ENCODE measurements at places on chromosomes 11 and 22.
A peak's percentile ranks its signal among the peaks of the same experiment; 100 is the strongest.

DNA sequence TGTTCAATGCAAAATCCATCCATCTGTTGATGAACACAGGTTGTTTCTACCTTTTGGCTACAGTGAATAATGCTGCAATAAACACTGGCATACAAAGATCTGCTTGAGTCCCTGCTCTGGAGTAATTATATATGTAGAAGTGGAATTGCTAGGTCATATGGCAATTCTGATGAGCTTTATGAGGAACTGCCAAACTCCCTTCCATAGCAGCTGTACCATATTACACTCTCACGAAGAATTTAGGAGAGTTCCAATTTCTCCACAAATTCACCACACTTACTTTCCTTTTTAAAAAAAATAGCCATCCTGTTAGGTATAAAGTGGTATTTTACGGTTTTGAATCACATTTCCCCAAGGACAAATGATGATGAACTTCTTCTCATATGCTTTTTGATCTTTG, 62.2 kb downstream of the RSF1 start:
- no peak for DNase-seq

DNA sequence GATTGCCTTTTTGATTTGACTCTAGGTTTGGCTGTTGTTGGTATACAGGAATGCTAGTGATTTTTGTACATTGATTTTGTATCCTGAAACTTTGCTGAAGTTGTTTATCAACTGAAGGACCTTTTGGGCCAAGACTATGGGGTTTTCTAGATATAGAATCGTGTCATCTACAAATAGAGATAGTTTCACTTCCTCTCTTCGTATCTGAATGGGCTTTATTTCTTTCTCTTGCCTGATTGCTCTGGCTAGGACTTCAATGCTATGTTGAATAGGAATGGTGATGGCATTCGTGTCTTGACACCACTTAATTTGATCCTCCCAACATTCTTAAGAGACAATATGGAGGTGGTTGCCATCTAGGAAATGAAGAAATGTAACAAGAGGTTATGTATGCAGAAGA, 388.1 kb upstream of the API5 start:
- DNase-seq, result no peak

DNA sequence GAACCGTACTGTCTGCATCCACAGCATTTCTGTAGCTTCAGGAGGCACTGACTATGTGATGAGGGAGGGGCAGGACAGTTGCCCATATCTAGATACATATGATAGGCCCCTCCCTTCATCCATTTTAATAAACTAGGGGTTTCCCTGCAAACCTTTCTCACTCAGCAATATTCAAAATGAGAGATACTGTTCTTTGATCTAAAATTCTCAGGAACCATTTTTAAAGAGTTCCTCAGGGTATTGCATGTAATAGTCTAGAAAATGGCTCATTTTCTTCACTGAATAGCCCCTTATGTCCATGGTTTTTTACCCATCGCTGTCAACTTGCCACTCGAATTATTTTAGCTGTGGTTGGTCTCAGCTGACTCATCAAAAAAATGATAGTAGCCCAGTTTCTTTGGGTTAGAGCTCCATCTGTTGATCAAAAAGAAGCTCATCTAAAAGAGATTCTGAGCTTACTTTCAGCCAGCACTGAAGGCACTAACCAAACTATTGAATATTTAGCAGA, 37.0 kb upstream of the DNAJB7 start:
- DNase-seq, result no peak

DNA sequence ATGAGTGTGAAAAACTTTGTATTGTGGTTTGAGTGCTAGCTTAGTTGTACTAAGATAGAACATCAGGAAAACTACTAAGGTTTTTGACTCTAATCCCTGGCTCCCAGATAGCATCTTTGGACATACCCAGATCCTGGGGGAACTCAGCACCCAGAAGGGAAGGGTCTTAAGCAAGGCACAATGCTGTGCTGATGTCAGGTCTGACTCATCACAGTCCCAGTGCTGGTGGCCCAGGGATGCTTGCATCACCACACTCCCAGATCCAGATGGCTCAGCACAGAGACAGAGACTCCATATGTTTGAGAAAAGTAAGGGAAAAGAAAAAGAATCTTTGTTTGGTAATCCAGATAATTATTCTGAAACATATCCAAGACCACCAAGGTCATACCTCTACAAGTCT, 18.3 kb upstream of the OR56A3 start:
- no peak for DNase-seq

- DNase-seq, result peak; percentile 88
Observed at GRCh38 chr11:68271781-68272608, at the start of gene C11orf24. Gene C11orf24, minus strand, starts transcription at chr11:68271973. Its CDS starts 8,206 bp downstream, at chr11:68263767.

DNA sequence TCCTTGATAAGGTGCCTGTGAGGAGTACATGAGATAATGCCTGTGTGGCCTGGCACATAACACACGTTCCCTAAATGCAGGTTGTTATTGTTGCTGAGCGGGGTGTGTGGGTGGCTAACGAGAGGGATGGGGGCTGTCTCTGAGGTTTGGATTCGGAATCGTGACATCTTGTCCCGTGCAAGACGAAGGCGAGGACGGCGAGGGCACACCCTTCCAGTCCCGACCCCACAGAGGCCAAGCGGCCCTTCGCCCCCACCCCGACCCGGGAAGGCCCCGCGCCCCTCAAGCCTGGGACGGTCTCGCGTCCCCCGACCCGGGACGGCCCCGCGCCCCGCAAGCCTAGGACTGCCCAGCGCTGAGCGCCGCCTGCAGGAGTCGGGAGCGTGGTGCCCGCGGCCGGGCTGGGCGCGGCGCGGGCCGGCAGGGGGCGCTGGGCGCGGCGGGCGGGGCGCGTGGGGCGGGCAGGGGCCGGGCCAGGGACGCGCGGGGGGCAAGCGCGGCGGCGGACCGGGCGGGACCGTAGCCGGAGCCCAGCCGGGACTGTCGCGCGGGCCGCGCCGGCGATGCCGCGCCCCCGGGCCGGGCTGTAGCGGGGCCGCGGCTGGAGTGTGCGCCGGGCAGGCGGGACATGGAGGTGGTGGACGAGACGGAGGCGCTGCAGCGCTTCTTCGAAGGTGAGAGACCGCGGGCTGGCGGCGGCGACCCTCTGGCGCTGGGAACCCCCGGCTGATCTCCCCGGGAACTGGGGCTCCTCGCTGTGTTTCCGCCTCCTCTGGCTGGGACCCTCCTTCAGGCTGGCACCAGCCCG, at the start of gene MYRF:
MYRF (plus strand) TSS at position 520 of the 808 bp plus-strand sequence; CDS start at position 629, 109 bp downstream.
- peak; percentile 31 for DNase-seq

DNA sequence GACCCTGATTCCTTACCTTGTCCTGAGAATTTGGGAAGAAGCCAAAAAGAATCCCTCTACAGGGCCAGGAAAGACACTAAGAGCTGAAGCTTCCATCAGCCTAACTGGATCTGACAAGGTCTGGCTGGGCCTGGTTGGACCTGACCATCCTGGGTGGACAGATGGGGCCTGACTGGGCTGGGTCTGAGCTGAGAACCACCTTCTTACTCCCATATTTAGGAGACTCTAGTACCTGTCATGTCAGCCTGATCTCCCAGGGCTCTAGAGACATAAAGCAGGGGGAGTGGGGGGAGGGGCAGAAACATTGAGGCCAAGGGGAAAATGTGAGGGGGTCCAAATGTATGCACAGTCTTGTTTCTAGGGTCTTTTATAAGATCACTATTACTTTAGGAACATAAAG, 129.9 kb downstream of the BUD13 start:
- DNase-seq, result no peak

- DNase-seq, result no peak
Observed at GRCh38 chr11:117442869-117443239, 115.2 kb downstream of the CEP164 start.

- DNase-seq, result no peak
Observed at GRCh38 chr11:120801801-120802689, 221.9 kb upstream of the TBCEL start.

DNA sequence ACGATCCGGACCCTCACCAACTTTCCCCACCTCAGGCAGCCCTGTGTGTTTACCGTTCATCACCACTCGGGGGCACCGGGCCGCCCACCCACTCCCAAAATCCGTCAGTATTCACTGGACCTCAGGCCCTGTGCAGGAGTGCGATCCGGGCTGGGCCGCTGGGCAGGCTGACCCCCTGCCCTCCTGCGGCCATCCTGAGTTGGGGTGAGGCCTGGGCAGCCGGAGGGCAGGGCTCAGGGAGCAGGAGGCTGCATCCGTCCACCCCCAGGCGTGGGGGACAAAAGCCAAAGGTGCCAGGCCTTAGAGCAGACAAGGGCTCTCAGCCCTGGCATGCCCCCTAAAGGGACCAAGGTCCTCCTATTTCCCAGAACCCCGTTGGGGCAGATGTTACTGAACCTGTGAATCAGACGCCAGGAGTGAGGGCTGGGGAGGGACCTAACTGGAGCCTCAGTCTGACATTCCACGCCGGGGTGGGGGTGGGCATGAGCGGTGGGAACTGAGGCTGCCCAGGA, 16.8 kb upstream of the TMEM191C start:
- DNase-seq, result peak; percentile 3

GRCh38 chr11:62705413-62705812, 1.8 kb downstream of the BSCL2 start:
- DNase-seq, result no peak

- no peak for DNase-seq
Observed at GRCh38 chr11:81359476-81359875, 1374.2 kb downstream of the FAM181B start.

DNA sequence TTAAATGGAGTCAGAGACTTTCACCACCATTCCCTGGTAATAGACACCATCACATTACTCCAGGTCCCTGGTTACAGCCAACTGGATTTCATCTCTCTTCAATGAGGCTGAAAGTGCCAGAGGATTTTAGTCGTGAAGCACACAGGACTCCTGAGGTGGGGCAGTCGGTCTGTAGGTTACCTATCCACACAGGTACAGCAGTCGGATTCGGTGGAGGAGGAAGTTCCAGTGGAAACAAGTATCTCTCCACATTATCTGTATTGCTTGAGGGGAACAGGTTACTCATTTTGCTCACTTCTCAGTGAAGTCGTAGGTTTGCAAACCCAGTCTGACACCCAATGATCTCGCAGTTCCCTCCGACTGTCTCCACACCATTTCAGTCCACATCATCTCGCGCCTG, 82.3 kb upstream of the TMEM45B start:
- DNase-seq, result no peak

- DNase-seq, result no peak
Observed at GRCh38 chr11:95516786-95517185, 272.8 kb downstream of the FAM76B start.

DNA sequence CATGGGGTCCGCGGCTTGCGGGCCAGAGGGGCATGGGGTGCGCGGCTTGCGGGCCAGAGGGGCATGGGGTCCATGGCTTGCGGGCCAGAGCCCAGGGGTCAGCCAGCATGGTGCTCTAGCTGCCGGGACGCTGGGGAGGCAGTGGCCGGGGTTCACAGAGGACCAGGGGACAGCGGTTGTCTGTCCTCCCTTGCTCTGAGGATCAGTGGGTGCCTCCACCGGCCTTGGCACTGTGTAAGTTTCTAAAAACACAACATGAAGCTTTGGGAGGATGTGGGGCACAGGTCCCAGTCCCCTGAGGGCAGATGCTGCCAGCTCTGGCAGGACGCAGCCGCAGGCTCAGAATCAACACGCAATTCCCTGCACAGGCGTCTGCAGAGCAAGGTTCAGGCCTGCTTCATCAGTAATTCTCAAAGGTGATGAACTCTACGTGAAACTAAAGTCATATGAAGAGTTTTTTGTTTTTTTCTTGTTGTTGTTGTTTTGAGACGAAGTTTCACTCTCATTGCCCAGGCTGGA, 3.0 kb downstream of the MLC1 start:
- no peak for DNase-seq

GRCh38 chr11:35539781-35540281, 14.4 kb upstream of the PAMR1 start:
- DNase-seq, result no peak

DNA sequence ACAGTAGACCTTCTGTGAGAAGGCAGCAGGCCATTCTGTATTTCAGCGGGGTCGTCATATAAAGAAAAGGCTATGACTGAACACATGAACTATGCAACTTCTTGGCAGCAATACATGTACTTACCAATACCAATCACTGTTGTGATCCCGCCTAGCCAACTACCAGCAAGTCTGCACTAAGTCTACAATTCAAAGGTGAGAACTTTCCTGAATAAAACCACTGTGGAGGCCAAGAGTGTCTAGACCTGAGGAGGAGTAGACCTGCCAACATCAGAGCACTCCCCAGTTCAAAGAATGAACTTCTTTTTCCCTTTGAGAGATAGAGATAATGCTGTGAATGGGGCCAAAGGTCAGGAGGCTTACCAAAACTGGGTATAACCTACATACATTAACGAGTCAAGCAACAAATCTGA, 108.2 kb downstream of the SIK3 start:
- DNase-seq, result no peak

DNA sequence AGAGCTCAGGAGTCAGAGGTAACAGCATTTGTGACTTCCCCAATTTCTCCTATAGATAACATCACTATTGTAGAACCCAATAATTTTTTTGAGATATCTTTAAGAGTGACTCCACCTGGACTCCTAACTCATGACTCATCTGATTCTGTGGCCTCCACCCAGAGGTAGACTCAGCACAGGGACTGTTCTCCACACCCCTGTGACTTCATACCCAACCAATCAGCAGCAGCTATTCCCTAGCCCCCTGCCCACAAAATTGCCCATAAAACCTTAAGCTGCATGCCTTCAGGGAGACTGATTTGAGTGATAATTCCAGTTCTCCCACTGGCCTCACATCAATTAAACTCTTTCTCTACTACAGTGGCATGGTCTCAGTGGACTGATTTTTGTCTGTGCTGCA, 475.4 kb upstream of the FAT3 start:
- DNase-seq, result no peak

DNA sequence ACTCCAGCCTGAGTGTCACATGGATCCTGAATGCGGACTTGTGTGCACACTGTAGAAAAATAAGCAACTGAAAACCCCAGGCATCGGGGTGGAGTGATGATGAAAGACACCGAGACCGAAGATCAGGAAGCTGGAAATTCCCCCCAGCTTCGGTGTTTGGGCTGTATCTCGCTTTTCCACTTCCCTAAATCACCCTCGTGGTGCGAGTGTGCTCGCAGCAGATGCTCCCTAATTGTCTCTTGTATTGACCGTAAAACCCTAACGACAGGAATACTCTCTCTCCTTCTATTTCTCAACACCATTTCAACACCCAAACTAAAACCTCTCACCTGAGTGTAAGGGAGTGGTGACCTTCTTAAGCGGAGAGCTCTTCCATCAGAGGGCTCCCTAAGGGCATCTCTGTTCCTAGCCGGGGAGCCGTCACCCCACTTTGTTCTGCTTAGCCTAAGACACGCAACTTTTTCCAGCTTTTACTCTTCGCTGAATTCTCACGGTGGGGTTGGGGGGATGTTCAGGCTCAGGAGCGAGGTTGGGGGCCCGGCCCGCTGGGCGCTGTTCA, 635 bp upstream of the GRK3 start:
- DNase-seq, result no peak

- no peak for DNase-seq
Observed at GRCh38 chr11:13341026-13341425, 63.4 kb downstream of the BMAL1 start.

GRCh38 chr11:65439331-65440181, 17.0 kb downstream of the NEAT1 start:
- no peak for DNase-seq
